ENCODE measurements at places on chromosomes 12 and 14.

- no peak for DNase-seq
Observed at GRCh38 chr12:126772171-126772864, 1494.7 kb upstream of the TMEM132C start.

DNA sequence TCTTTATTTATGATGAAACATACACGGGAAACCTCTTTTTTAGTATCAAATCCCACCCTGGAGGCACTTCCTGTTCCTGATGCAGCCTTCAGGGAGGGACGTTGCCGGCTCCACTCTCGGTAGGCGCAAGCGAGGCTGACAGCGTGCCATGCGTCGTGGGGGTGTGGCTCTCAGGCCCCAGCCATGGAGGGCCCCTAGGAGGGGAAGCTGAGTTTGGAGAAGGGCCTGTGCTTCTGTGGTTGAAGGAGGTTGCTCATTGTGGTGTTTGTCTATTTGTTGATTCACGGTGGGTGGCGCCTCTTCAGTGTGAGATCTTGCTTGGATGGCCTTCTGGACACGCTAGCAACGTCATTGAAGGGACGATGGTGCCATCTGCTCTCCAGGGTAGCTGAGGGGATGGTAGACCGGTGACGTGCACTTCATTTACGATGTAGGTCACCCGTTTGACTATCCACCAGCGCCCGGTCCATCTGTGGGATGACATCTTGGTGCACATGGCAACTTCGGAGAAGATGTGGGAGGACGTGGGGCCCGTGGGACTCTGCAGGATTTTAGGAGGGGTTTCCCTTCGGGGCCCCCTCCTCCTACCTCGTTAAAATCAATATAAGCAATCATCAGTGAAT, 126.3 kb upstream of the RTL1 start:
- no peak for DNase-seq

GRCh38 chr14:26187996-26188620, 409.7 kb downstream of the NOVA1 start:
- DNase-seq = no peak

DNA sequence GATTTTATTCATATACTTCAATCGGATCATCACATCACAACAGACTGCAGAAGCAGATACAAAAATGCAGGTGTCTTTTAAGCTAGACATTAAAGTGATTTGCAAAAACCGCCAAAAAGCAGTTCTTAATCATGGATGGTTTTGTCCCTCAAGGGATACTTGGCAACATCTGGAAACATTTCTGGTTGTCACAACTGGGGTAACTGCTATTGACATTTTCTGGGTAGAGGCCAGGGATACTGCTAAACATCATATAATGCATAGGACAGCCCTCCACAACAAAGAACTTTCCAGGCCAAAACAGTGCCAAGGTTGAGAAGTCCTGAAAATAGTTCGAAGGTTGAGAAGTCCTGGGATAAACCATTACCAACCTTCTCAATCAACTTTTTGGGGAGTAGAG, 101.8 kb upstream of the BBS10 start:
- no peak for DNase-seq

- no peak for DNase-seq
Observed at GRCh38 chr12:102413396-102413795, 67.0 kb downstream of the IGF1 start.

DNA sequence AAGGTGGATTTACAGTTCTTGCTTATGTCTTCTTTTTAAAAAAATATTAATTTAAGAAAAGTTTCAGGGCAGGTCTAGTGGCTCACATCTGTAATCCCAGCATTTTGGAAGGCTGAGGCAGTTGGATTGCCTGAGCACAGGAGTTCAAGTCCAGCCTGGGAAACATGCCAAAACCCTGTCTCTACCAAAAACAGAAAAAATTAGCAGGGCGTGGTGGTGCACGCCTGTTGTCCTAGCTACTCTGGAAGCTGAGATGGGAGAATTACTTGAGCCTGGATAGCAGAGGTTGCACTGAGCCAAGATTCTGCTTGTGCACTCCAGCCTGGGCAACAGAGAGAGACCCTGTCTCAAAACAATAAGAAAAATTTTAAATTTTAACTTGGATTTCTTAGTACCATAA, 5.4 kb upstream of the TAS2R46 start:
- DNase-seq = no peak

- no peak for DNase-seq
Observed at GRCh38 chr12:39923364-39923763, 182.5 kb downstream of the SLC2A13 start.

DNA sequence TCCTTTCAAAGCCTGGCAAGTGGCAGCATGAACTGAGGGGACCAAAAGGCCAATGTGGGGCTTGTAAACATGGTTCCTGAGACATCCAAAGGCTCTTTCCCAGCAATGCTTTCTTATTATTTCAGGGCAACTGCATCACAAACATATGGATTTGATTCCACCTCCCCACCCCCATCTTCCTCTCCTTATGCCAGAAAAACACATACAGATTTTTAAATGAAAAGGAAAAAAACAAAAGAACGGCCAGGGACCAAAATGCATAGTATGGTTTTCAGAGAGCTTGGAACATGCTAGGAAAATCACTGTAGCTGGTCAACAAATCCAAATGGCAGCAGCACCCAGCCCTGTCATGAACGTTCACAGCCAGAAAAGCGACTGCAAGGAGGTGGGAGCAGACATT, 167.6 kb downstream of the ANO2 start:
- no peak for DNase-seq

- DNase-seq = no peak
Observed at GRCh38 chr12:122004633-122005071, 17.0 kb upstream of the BCL7A start.

GRCh38 chr12:57605811-57606311, 1.2 kb downstream of the DTX3 start:
- no peak for DNase-seq

GRCh38 chr12:89884416-89884898, 175.8 kb upstream of the ATP2B1 start:
- DNase-seq = no peak

DNA sequence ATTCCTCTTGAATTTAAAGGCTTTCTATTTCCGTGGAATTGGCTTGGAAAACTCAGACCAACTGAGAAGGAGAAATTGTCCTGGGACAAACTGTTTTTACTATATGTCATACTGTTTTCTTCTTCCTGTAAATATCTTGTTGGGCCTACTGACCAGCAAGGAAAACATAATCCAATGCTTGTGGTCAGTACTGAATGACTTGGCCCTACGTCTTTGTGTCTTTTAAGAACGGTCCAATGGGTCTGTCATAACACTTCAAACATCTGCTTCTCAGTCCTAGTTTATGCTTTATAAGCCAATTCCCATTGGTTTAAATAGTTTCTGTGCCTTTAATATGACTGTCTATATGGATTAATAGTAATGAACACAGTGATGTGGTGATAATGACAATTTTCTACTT, 248.5 kb upstream of the DDHD1 start:
- DNase-seq = no peak
